ENCODE measurements at places on chromosomes 1 and 21.

DNA sequence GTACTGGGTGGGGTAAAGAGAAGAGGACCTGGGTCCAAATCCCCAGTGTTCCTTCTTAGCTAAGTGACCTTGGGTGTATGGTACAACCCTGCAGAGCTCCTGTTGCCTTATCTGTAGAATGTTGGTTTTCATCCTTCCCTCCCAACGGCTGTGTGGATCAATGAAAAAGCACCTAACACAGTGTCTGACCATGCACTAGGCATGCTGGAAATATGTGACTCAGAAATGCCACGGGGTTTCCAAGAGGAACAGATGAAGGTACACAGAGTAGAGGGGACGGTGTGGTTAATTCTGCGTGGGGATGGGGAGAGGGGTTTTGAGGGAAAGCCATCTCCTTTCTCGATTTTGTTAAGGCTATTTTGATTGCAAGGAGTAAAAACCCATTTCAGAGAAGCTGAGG lies 8.6 kb downstream of the NIPAL3 start:
- no peak for DNase-seq

GRCh38 chr1:164155347-164155746 lies 403.6 kb upstream of the PBX1 start:
- DNase-seq, result no peak

- no peak for DNase-seq
Measured at GRCh38 chr1:93346421-93346993, 800 bp downstream of the DR1 start.

DNA sequence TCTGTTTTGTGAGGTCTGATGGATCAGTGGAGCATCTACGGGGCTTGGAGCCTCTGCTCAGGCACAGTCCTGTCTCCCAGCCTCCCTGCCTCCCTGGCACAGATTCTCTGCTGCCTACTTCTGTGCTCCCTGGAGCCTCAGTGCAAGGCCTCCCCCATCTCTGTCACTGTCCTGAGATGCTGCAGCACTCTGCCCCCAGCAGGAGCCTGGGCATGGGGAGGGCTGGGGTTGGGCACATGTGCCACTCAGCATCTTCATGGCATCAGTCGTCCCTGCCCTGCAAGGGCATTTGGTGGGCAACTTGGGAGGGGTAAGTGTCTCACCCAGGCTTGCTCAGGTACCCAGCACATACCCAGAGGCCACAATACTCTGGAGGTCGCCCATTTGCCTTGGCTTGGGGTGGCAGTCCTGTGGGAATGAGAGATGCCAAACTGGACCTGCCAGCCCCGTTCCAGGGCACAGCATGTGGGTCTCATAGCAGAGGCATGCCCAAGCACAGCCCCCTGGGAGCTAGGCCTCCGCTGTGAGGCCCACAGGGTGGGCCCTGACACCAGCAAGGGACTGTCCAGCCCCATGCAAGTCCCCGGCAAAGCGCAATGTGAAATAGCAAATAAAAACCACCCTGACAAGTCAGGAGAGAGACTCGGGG lies 28.7 kb downstream of the PADI3 start:
- DNase-seq, result no peak

- no peak for DNase-seq
Measured at GRCh38 chr1:37434292-37435225, 39.8 kb upstream of the ZC3H12A start.

- DNase-seq, result no peak
Measured at GRCh38 chr1:177631770-177632169, 338.1 kb downstream of the SEC16B start.

GRCh38 chr1:20184997-20185833 lies 681 bp upstream of the UBXN10 start:
- no peak for DNase-seq

DNA sequence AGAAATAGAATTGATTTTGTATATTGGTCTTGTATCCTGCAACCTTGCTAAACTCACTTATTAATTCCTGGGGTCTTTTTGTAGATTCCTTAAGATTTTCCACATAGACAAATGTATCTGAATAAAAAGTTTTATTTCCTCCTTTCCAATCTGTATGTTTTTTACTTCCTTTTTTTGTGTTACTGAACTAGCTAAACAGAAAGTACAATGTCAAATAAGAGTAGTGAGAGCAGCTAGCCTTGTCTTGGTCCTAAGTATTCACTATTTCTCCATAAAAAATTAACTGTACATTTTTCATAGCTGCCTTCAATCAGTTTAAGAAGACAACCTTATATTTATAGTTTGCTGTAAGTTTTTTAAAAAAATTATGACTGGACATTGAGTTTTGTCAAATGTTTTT lies 74.9 kb downstream of the FASLG start:
- DNase-seq, result no peak
